ENCODE measurements at places on chromosomes 12 and 14. TPM values are rescaled to one million over a fixed set of nuclear protein-coding genes. Genes with fewer than 3 reads are reported as not detected.

The KRT73 gene
- not detected for total RNA-seq

The SPPL3 gene
- 9.5 TPM for total RNA-seq

The C1QL4 gene
- total RNA-seq, result 0.07 TPM

The CLMN gene
- 1.6 TPM for total RNA-seq

The PDE3A gene
- total RNA-seq, result 108 TPM

The SLC4A8 gene
- 5.4 TPM for total RNA-seq

The POTEG gene
- total RNA-seq, result not detected

The NELL2 gene
- not detected for total RNA-seq

The ANGEL1 gene
- 10.4 TPM for total RNA-seq

The MRPL42 gene
- 60.6 TPM for total RNA-seq

The POTEM gene
- not detected for total RNA-seq

The GPR84 gene
- total RNA-seq, result 0.07 TPM

The HOXC9 gene
- 0.40 TPM for total RNA-seq

The ZNF385A gene
- 1.8 TPM for total RNA-seq

The BEGAIN gene
- total RNA-seq, result 0.78 TPM

The ZFYVE1 gene
- 16.4 TPM for total RNA-seq

The TNFAIP2 gene
- 69.0 TPM for total RNA-seq

The SLC10A1 gene
- total RNA-seq, result not detected

The SLC7A8 gene
- total RNA-seq, result 8.0 TPM

The SRRM4 gene
- not detected for total RNA-seq

The TMTC1 gene
- 93.0 TPM for total RNA-seq

The B3GNT4 gene
- total RNA-seq, result 0.59 TPM

The KRT6C gene
- not detected for total RNA-seq

The TDRD9 gene
- 8.5 TPM for total RNA-seq

The HCAR3 gene
- total RNA-seq, result not detected

The USP5 gene
- 90.6 TPM for total RNA-seq

The TBX5 gene
- 2.0 TPM for total RNA-seq

The ARMH4 gene
- 9.6 TPM for total RNA-seq

The NTS gene
- 0.39 TPM for total RNA-seq

The ZFHX2 gene
- total RNA-seq, result 0.83 TPM

The GALNT8 gene
- not detected for total RNA-seq

The ZBTB1 gene
- total RNA-seq, result 46.6 TPM

The NTN4 gene
- 130 TPM for total RNA-seq

The ITGB7 gene
- 0.40 TPM for total RNA-seq

The IL26 gene
- 2.0 TPM for total RNA-seq

The MANSC4 gene
- not detected for total RNA-seq

The LRP6 gene
- 56.1 TPM for total RNA-seq

The KIF5A gene
- total RNA-seq, result 2.1 TPM

The LRP1-AS gene
- total RNA-seq, result not detected

The DLGAP5 gene
- 10.2 TPM for total RNA-seq

The IAPP gene
- 0.10 TPM for total RNA-seq

The ESR2 gene
- total RNA-seq, result 0.33 TPM

The TGM1 gene
- 0.65 TPM for total RNA-seq

The TAS2R7 gene
- not detected for total RNA-seq

The SAV1 gene
- total RNA-seq, result 26.7 TPM

The FGF23 gene
- not detected for total RNA-seq

The IGF1 gene
- total RNA-seq, result 0.39 TPM

The KCNC2 gene
- total RNA-seq, result not detected

The SPX gene
- total RNA-seq, result 1.2 TPM

The DCAF5 gene
- 23.1 TPM for total RNA-seq

The DCN gene
- total RNA-seq, result 72.0 TPM

The KRT74 gene
- not detected for total RNA-seq

The ADAM20 gene
- 2.4 TPM for total RNA-seq

The OVCH1 gene
- total RNA-seq, result 0.07 TPM

The CPM gene
- total RNA-seq, result 3.7 TPM

The ARHGEF25 gene
- 31.5 TPM for total RNA-seq

The SMCO2 gene
- total RNA-seq, result 0.40 TPM

The ZNF384 gene
- 16.4 TPM for total RNA-seq

The ADAM21 gene
- total RNA-seq, result 0.86 TPM

All from smooth muscle cell of the pulmonary artery (primary cell).